Trophoblast cell (in vitro differentiated cells and primary cell): ENCODE measurements at places on chromosomes 12 and 14.

GRCh38 chr12:40745386-40745785 lies 53.1 kb downstream of the CNTN1 start:
- no peak for DNase-seq

DNA sequence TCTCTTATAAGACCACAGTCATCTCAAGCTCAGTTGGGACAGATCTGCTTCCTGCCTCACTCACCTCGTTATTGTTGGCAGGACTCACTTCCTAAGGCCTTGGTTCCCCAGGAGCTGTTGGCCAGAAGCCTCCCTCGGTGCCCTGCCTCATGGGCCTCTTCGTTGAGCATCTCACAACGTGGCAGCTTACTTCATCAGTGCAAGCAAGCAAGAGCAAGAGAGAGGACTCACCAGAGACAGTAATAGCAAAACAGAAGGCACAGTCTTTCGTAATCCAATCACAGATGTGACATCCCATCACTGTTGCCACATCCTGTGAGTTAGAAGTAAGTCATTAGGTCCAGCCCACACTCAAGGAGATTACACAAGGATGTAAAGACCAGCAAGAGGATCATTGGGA lies 5.1 kb upstream of the NUMB start:
- DNase-seq: peak; percentile 70

DNA sequence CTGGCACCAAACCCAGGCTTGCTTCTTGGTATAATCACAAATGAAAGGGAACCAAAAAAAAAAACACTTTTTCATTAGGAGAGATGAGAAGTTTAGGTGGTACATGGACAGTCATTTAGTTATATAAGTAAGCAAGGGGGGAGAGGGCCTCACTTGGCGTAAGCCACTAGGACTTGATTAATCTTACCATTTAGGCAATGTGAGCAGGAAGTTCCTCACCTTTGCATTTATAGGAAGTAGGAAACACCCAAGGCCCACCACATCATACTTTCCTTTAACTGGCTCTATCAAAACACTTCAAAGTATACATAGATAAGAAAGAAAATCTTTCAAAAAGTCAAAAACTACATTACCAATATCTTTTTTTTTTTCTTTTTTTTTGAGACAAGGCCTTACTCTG lies 6.7 kb upstream of the RPS6KA5 start:
- no peak for DNase-seq

DNA sequence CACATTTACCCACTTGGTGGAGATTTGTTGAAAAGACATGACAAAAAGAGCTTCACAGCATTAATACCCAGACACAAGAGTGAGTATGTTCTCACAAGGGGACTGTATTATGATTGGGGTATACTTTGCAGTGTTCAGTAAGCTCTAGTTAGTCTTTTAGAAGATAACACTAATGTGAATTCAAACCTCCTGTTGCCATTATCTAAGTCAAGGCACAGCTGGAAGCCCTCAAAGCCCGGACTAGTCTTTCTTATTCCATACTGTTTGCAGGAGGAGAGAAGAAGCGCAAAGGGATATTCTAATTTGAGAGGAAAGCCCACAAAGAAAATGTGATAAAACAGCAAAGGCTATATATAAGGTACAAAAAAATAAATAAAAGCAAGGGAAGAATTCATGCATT lies 445.9 kb downstream of the SOX5 start:
- DNase-seq: no peak

- no peak for DNase-seq
These were observed 79.1 kb upstream of the ATP2B1 start for GRCh38 chr12:89787763-89788162.

- DNase-seq: no peak
These were observed 15.6 kb downstream of the MVK start for GRCh38 chr12:109589240-109589590.

GRCh38 chr14:20501346-20501745 lies 4.0 kb upstream of the RNASE10 start:
- no peak for DNase-seq

DNA sequence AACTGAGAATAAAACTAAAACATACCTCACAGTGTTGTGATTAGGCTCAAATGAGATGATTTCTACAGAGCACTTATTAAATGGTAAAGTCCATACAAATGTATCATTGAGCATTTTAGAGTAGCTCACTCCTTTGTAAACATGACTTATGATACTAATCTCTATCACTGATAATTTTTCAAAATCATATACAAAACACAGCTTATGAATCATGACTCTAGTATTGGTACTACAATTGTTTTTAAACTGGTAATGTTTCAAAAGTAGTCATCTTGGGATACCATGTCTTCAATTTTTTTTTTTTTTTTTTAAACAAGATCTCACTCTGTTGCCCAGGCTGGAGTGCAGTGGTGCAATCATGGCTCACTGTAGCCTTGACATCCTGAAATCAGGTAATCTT lies 40.1 kb upstream of the KRR1 start:
- DNase-seq: no peak

DNA sequence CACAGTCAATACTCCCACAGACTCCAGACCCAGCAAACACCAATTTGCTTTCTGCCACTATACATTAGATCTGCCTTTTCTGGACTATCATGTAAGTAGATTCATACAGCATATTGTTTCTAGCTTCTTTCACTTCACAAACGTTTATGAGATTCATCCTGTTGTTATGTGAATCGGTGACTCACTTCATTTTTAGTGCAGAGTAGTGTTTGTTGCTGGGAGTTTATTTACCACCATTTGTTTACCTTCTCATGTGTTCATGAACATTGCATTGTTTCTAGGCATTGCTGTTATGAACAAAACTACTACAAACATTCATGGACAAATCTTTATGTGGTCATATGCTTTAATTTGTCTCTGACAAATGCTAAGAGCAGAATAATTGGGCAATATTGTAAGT lies 807.8 kb upstream of the TMEM132C start:
- no peak for DNase-seq

- peak; percentile 59 for DNase-seq
These were observed at the start of gene GSG1 for GRCh38 chr12:13103391-13104033. TSS of gene GSG1 (minus strand) at chr12:13103667. CDS start at chr12:13103512, 155 bp downstream.

GRCh38 chr14:101230161-101230850 lies 326.8 kb upstream of the RTL1 start:
- DNase-seq: no peak

- DNase-seq: peak; percentile 16
These were observed 3.6 kb downstream of the ISCU start for GRCh38 chr12:108565976-108566375.

GRCh38 chr12:87661786-87662377 lies 367.3 kb downstream of the C12orf50 start:
- DNase-seq: no peak

DNA sequence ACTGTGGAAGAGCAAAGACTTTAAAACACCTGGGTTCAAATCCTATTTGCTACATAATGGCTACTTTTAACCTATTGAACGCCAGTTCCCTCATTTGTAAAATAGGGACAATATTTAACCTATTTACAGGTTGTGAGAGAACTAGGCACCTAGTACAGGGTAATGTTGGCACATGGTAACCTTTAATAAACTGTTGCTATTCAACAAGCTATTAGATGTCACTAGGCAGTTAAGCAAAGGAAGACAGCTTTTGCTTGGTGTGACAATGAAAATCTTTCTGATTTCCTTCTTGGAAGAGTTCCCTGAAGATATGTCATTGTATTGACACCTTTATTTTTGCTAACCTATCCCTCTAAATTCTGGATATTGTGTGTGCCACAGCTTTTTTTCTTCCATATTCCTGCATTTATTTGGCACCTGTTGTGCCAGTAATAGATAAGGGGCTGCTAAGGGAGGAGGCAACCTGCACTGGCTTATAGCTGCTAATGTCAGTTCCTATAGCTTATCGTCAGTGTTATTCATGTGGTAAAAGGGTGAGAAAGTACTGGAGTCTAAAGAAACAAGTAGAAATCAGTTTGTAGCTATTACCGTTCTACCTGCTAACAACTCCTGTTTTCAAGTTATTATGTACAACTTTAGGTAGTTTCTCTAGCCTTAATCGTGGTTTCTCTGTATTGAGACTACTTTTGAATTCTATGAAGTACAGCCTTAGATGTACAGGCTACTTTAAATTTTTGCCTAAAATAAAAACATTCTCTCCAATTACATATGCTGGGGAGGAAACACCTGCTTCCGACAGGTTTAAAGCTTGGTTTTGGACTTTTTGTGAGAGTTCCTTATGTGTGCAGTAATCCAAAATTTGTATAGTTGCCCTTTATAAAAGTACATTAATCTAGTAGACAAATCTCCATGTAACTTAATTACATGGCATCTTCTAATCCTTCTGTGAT lies 24.3 kb downstream of the HIF1A start:
- no peak for DNase-seq

GRCh38 chr12:9721394-9722092 lies 11.4 kb downstream of the CLECL1 start:
- DNase-seq: peak; percentile 46

DNA sequence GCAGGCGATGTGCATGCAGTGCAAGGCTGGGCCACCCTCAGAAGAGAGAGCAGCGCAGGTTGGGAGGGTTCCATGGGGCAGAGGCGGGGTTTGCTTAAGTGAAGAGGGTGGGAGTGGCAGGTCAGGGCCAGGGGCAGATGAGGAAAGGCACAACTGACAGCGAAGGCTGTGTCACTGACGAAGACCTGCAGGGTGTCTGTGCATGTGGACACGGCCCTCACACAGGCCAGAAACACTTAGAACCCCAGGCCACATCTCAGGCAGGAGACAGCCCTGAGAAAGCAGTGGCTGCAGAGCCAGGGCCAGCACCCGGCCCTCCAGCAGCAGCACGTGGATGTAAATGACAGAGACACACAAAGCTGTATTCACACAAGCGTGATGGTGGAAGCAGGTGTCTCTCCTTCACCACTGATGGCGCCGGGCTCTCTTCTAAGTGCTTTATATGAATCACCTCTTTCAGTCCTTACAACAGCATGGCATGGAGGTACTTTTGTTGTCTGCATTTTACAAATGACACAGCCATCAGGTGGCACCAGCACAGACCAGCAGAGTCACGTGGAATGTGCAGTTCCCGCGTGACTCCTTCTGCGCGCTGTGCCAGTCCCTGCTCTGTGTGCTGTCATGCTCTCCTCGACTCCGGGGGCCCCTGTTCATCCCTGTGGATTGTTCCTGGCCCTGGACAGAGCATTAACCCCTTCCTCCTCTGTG lies 54.6 kb downstream of the TSPAN11 start:
- peak; percentile 50 for DNase-seq

DNA sequence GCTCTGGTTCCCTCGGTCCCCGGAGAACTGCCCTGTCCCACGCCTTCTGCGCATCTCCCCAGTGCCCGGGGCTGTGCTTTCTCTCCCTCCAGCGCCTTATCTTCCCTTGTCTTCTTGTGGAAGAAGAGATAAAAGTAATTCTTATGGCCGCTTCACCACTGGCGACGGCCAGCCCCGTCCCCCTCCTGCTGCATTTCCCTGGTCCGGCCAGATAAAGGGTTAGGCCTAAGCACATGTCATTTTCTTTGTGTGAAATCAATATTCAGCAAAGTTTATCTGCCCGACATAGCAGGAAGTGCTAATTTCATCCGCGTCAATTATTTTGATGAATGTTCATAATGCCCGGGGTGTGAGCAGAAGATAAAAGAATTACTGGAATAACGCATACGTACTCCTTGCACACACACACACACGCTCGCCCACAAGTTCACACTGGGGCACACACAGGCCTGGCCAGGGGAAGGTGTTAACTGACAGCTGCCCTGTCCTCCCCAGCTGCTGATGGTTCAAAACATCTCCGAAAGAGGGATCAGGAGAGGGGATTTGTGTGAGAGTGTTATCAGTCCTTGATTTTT lies 177.7 kb upstream of the LHX5 start:
- DNase-seq: no peak

GRCh38 chr14:36756226-36756625 lies 94.6 kb downstream of the PAX9 start:
- no peak for DNase-seq

GRCh38 chr12:106446419-106447092 lies 89.0 kb downstream of the POLR3B start:
- no peak for DNase-seq

GRCh38 chr12:72074956-72075355 lies 136.3 kb downstream of the TPH2 start:
- DNase-seq: no peak

GRCh38 chr14:55074662-55075061 lies 23.2 kb downstream of the MAPK1IP1L start:
- no peak for DNase-seq

DNA sequence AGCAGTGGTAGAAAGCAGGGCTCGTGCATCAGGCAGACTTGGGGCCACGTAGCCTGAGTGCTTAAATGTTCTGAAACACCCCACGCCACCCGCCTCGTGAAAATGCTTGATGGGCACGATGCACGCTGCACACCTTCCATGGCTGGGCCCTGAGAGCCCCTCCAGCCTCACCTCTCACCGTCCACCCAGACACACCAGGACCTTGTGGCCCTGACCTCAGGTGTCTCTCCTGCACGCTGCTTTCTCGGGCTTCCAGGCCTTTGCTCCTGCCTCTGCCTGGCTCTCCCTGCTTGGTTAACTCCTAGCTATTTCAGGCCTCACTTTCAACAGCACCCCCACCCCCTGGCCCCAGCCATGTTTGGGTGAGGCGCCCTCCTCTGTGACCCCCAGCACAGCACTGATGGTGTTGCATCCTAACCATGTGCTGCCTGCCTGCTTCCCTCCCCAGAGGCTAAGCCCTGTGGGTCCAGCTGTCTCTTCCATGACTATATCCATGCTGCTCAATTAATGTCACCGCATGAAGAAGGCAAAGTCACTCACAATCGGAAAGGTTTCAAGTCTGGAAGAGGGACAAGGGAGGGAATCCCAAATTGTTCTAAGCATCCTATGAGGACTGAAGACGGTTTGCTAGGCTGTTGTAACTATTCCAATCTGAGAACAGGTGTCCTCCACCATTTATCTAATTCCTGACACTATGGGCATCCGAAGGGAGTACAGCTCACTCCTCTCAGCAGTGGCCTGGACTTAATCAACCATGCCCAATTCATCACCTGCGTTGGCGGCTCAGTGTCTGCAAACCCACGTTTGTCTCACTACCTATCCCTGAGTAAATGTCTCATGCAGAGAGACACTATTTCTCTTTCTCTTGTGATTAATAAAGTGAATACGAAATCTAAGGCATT lies 82.2 kb downstream of the CCDC88C start:
- no peak for DNase-seq

GRCh38 chr12:91604897-91605296 lies 422.3 kb upstream of the DCN start:
- DNase-seq: no peak

- DNase-seq: no peak
These were observed 22.4 kb downstream of the ARG2 start for GRCh38 chr14:67641902-67642749.

GRCh38 chr14:59677771-59678231 lies 101.2 kb upstream of the CCDC175 start:
- DNase-seq: peak; percentile 12

GRCh38 chr14:89085737-89086382 lies 261.4 kb downstream of the TTC8 start:
- DNase-seq: no peak

- no peak for DNase-seq
These were observed 5.3 kb downstream of the C2CD5 start for GRCh38 chr12:22539055-22539454.

DNA sequence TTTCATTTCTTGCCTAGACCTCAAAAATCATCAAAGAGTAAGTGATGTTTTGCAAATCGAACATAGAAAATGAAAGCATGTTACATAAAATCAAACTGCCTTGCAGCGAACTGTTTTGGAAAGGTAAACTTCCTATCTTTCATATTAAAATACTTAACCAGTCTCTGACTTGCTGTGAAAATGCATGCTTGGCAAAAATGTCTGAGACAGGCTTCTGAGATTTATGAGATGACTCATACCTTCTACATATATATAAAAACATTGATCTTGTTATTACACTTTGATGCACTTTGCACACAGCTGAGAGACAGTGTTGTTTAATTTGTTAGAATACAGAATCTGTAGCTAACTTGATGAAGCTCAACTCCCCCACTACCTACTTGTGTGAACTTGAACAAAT lies 179.1 kb downstream of the KITLG start:
- no peak for DNase-seq

GRCh38 chr12:116718655-116719454 lies 19.0 kb downstream of the SPRING1 start:
- no peak for DNase-seq
